ENCODE measurements at places on chromosomes 4 and X. TPM values are rescaled to one million over a fixed set of nuclear protein-coding genes. Genes with fewer than 3 reads are reported as not detected.
A peak's percentile ranks its signal among the peaks of the same experiment; 100 is the strongest.

The TXK gene
- 0.35 TPM for total RNA-seq

The GABRQ gene
- total RNA-seq: 0.04 TPM

The GLRA2 gene
- total RNA-seq: not detected

DNA sequence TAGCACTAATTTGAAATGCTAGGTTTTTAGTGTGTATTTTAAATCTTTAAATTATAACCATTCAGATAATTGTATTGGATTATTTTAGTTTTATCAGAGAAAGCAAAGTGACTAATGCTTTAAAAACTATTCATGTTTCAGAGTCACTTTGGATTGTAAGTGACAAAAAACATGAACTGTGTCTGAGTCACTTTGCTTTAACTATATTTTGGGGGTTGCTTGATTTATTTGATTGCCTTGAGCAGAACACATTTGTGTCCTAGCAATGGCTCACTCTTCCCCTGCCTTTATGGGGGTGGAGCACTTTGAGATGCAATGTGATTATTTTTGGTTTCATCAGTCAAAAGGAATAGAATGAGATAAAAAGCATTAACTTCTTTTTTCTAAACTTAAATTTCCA is 188.4 kb upstream of the ARX start:
- H3K27me3 ChIP-seq: no peaks in the 10 kb centered on the region
- no peak overlapping the region for H3K27ac ChIP-seq
- no peaks in the 10 kb centered on the region for H3K36me3 ChIP-seq
- no peak overlapping the region for H3K4me3 ChIP-seq
- H3K4me1 ChIP-seq: no peaks in the 10 kb centered on the region
- DNase-seq: no peak

The DGKK gene
- not detected for total RNA-seq

DNA sequence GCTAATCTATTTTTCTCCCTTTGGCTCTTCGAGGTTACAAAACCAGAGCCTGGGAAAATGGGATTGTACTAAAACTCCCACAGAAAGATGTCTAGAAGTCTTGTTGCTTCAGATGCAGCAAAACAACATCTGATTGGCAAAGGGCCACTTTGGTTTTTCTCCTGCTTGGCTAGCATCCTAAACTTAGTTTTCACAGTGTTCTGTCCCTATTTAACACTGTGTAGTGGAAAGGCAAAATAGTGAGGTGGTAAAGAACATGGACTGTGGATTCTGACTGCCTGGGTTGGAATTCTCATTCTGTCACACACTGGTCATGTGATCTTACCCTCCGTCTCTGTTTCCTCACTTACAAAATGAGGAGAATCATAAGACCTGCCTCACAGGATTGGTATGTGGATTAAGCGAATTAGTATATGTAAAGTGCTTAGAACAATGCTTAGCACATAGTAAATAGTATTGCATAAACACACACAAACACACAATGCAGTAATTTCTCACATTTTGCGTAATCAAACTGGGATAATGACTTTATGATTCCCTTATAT is 23.5 kb downstream of the TIGD2 start:
- no peaks in the 10 kb centered on the region for H3K27me3 ChIP-seq
- no peak for DNase-seq
- no peaks in the 10 kb centered on the region for H3K4me1 ChIP-seq
- H3K4me3 ChIP-seq: no peak overlapping the region
- H3K27ac ChIP-seq: no peak overlapping the region

DNA sequence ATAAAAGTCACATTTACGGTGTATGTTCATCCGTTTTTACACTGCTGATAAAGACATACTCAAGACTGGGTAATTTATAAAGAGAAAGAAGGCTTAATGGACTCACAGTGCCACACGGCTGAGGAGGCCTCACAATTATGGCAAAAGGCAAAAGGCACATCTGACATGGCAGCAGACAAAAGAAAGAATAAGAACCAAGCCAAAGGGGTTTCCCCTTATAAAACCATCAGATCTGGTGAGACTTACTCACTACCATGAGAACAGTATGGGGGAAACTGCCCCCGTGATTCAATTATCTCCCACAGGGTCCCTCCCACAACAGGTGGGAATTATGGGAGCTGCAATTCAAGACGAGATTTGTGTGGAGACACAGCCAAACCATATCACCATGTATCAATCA is 7.3 kb upstream of the GUCY1B1 start:
- no peak for DNase-seq
- no peaks in the 10 kb centered on the region for H3K4me1 ChIP-seq
- H3K27ac ChIP-seq: no peak overlapping the region
- H3K36me3 ChIP-seq: no peaks in the 10 kb centered on the region

The NAT8L gene
- total RNA-seq: 3.0 TPM

The SPARCL1 gene
- 501 TPM for total RNA-seq

The SPP1 gene
- 41.3 TPM for total RNA-seq

- no peaks in the 10 kb centered on the region for H3K36me3 ChIP-seq
- H3K27ac ChIP-seq: peak overlapping the region; percentile 21
- DNase-seq: no peak
- no peak overlapping the region for H3K4me3 ChIP-seq
- H3K4me1 ChIP-seq: no peaks in the 10 kb centered on the region
Measured at GRCh38 chr4:168621806-168622589, 125.1 kb downstream of the PALLD start.

DNA sequence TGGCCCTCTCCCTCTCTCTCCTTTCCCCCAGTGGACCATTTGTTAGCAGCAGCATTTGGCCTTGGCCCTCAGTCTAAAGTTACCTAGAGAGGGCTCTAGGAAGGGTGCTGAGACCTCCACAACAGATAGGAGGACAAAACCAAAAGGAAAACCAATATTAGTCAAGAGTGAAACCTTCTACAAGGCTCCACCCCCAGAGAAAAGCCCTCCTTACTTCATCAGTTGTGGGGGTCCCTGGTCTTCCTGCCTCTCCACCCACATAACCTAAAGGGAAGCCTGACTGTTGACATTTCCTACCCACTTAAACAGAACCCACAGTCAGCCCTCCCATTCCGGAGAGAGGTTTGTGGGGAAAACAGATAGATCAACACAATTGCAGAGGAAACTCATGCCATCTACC is 4.7 kb upstream of the CD40LG start:
- DNase-seq: no peak
- no peak overlapping the region for H3K4me3 ChIP-seq
- H3K27ac ChIP-seq: no peak overlapping the region
- H3K4me1 ChIP-seq: no peaks in the 10 kb centered on the region
- no peaks in the 10 kb centered on the region for H3K27me3 ChIP-seq

The MAGEC2 gene
- total RNA-seq: not detected

The MUC7 gene
- total RNA-seq: not detected

- H3K27ac ChIP-seq: peak overlapping the region; percentile 56
- DNase-seq: no peak
- H3K27me3 ChIP-seq: no peaks in the 10 kb centered on the region
Measured at GRCh38 chr4:7904952-7905915, 34.4 kb downstream of the AFAP1 start.

GRCh38 chrX:129531132-129531531 is 7.8 kb upstream of the SMARCA1 start:
- H3K27me3 ChIP-seq: no peaks in the 10 kb centered on the region
- H3K4me3 ChIP-seq: no peak overlapping the region
- H3K4me1 ChIP-seq: no peaks in the 10 kb centered on the region
- no peaks in the 10 kb centered on the region for H3K36me3 ChIP-seq

The SLC4A4 gene
- 27.3 TPM for total RNA-seq

GRCh38 chr4:14916554-14917297 is 85.6 kb upstream of the CPEB2 start:
- H3K4me1 ChIP-seq: no peaks in the 10 kb centered on the region
- H3K4me3 ChIP-seq: no peak overlapping the region
- H3K27me3 ChIP-seq: no peaks in the 10 kb centered on the region
- peak; percentile 64 for DNase-seq
- peak overlapping the region; percentile 79 for H3K27ac ChIP-seq
- no peaks in the 10 kb centered on the region for H3K36me3 ChIP-seq

DNA sequence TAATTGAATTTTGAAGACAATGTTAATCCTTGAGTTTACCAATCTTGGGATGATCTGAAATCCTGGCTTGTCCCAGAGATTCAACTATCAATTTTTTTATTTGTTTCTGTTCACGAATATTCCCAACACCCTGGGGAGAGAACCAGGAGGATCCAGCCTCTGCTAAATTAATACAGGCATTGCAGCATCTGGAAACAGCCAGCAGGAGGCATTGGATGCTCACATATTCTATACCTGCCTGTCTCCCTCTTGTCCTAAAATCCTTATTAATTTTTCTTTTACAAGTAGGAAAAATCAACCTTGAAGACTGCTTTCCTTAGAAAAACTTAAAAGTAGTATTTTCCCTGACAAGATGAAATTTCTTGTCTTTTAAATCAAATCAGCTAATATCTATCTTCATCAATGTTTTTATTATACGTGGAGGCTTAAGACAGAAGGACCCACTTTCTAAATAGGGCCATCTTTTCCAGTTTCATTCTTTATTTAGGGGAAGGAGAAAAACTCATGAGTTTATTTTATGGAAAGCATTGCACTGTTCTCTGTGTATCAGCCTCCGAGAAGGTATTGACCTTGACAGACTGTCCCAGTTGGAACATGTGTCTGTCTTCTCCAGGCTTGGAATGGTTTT is 102.4 kb downstream of the CLNK start:
- H3K36me3 ChIP-seq: no peaks in the 10 kb centered on the region
- no peaks in the 10 kb centered on the region for H3K27me3 ChIP-seq
- H3K4me1 ChIP-seq: no peaks in the 10 kb centered on the region
- no peak overlapping the region for H3K4me3 ChIP-seq

GRCh38 chr4:106478152-106478551 is 109.6 kb upstream of the GIMD1 start:
- H3K4me3 ChIP-seq: no peak overlapping the region
- DNase-seq: no peak
- H3K4me1 ChIP-seq: no peaks in the 10 kb centered on the region
- no peaks in the 10 kb centered on the region for H3K36me3 ChIP-seq
- H3K27me3 ChIP-seq: no peaks in the 10 kb centered on the region

- no peaks in the 10 kb centered on the region for H3K36me3 ChIP-seq
- no peak for DNase-seq
- H3K4me1 ChIP-seq: no peaks in the 10 kb centered on the region
- no peak overlapping the region for H3K4me3 ChIP-seq
- no peaks in the 10 kb centered on the region for H3K27me3 ChIP-seq
Measured at GRCh38 chr4:128930051-128930450, 120.6 kb downstream of the JADE1 start.

Measured in right atrium auricular region (tissue), 2 donors.